HS-5 (cell line): ENCODE measurements at places on chromosomes 2 and 18.

DNA sequence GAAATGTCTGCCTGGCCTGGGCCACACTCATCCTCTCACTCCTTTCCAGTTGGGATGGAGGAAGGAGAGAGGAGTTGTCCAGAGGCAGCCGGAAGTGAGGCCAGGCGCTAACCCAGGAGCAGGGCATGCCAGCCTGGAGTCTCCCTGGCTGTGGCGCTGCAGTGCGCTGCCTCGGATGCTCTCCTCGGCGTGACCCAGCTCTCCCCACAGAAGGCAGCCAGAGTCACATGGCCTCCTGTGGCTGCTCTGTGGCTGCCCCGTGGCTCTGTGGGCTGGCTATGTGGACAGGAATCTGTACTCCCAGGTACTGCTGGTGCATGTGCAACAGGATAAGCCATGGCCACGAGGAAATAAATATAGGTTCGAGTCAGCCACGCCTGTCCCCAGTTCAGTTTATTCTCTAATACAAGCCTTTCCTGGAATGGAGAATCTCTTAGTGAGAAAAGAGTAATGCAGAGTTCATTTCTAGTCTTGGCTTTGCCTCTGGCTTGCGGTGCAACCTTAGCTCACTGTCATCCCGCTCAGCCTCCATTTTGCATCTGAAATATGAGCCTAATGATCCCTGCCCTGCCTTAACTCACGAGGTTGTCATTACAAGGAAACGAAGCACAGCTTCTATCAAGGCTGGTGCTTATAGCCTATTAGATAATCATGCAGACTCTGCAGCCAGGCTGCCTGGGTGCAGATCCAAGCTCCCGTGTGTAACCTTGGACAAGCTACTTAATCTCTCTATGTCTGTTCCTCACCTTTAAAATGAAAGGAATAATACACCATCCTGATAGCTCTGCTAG is 106.3 kb downstream of the ANTXR1 start:
- DNase-seq: no peak

DNA sequence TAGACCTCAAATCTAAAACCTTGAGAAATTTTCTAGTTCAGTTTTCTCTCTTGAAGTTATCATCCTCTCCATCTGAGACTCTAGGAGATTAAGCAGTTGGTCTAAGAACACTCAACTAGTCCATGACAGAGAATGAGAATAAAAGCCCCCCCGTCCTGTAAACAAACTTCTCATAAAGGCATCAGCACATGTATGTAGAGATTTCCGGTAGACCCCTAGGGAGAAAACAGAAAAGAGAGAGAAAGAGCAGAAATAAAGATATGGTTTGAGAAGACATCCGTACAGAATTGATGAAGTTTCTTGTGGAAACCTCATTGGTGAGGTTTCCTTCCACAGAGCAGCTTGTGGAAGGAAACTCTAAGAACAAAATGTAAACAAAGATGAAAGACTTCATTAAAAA is 3.2 kb upstream of the GPR155 start:
- DNase-seq: no peak

DNA sequence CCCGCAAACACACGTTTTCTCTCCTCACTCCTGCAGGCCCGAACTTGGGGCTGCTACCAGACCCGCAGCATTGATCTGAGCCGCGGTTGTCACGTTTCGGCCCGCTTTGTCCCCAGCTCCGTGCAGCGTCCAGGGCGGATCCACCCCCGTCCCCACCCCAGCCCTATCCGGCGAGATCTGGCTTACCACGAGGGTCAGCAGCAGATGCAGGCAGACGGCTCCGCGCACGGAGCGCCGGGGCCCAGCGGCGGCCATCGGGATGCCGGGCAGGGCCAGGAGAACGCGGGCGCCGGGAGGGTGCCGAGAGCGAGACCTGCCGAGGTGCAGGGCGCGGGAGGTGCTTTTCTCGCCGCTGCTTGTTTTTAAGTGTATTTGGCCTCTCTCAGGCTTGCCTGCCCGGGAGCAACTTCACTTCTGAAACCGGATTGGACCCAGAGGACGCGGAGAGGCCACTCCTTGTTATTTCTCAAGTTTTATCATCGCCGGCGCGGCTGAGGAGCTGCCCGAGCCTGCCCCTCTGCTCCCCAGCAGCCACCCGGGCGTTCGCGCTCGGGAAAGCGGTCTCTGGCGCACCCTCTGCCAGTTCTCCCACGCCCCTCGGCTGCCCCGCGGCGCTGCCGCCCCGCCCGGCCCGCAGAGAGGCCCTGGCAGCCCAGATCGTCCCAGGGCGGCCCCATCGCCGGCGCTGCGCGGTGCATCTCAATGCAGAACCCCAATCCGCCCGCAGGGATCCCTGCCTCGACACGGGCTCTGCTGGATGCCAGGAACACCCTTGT is at the start of gene DSC3:
Gene DSC3 (minus strand): TSS at position 337 of the 776 bp plus-strand sequence. CDS start 82 bp downstream, at position 255.
- DNase-seq: no peak

- DNase-seq: no peak
Observed at GRCh38 chr18:77086656-77087392, 45.8 kb downstream of the MBP start.

- DNase-seq: no peak
Observed at GRCh38 chr2:167784084-167784425, 463.3 kb downstream of the STK39 start.

DNA sequence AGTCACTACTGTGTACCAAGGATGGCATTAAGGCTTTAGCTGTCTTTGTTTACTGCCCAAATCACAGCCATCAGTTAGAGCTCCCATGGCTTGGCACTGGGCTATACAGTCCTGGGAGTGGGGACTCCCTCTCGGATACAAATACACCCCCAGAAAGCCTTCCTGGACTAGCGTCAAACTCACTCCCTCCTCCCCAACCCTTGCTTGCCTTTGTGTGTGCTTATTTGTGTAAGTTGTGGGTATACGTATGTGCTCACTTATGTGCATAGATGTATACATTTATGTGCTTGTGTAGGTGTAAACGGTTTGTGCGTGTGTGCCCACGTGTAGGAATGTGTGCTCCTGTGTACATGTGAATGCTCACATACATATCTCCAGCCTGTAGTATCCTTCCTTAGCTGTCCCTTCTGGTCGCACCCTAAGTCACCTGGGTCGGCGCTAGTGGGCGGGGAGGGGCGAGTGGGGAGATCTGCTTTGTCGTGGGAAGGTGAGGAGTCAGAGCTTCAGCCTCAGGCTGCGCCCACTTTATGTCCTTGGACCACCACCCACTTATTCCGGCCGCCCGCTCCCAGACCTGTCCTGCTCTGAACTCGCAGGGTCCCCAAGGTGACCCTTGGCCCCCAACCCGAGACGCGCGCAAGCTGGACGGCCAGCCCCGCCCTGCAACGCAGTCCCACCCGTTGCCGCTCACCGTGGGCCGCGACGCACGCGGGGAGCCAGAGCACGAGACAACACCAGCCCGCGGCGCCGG is 461 bp downstream of the PRADC1 start:
- no peak for DNase-seq

DNA sequence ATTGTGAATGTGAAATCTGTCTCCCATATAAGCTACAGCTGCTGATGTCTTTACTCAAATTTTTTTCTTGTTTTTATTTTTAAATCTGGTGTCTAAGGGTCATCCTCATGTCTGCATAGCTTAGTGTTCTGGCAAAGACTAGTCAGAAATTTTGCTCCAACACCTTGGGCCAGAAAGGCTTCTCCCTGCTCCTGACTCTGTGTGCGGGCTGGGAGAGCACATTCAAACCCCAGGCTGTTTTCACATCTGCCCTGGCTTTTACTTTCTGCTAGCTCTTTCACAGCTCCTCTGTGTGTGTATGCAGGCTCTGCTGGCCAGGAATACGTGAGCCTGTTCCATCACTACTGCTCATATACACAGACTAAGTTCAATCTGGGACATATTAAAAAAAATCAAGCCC is 102.9 kb upstream of the RIOK3 start:
- no peak for DNase-seq

DNA sequence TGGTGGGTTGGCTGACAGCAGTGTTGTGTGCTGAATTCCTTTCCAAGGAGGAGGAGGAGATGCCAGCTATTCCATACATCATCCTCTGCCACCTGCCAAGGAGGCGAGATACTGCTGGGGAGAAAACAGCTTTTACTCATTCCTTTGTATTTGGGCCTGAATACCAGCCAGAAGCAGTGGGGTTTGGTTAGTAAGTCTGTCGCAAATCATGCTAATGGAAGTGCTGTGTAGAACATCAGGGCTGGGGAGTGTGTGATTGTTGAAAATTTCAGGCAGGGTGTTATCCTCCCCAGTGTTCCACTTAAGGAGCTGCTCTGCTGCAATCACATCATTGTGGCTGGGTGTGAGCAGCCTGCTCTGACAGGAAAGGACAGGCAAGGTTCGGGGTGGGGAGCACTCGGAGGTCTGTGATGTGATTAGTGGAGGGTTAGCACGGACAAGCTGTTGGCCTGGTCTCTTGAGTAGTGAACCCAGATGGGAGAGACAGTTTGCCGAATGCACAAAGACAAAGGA is 128.2 kb upstream of the DLX2 start:
- DNase-seq: no peak

GRCh38 chr2:190327867-190328572 is 8.4 kb upstream of the HIBCH start:
- no peak for DNase-seq

GRCh38 chr18:56246916-56247315 is 391.5 kb downstream of the TXNL1 start:
- no peak for DNase-seq

- no peak for DNase-seq
Observed at GRCh38 chr2:98535971-98536677, 72.2 kb downstream of the COA5 start.

- DNase-seq: peak; percentile 20
Observed at GRCh38 chr2:225494100-225494459, 94.6 kb downstream of the NYAP2 start.

GRCh38 chr2:187655001-187655400 is 100.8 kb upstream of the TFPI start:
- no peak for DNase-seq

DNA sequence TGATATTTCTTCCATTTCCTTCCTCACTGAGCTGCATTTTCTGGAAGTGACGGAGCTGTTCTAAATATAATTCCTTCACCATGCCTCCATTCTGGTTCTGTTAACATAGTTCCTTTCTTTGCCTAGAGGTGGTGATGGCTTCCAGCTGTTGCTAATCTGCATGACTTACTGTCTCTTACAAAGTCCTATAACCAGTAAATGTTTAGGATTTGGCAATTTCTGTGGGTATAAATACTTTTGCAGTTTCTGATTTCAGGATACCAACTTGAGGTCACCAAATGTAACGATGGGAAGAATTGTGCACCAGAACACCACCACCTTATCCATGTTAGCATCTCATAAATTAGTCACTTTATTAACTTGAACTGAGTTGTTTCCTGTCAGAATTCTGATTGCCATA is 101.7 kb upstream of the FN1 start:
- DNase-seq: no peak

DNA sequence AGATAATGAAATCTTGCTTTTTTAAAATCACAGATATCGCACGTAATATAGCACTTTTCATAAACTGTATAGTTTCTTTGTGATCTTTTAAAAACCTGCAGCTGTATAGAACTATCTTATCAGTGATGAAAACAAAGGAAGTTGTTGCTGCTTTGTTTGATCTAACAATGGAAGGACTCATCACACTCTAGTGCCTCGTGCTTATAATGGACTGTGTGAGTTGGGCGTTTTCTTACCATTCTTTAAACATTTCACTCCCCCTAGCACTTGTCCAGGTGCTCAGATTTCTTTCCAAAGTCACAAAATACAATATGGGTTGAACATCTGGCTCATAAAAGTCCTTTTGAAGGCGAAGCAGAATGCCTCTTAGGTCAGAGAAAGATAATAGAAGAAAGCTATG is 94.8 kb upstream of the SPATS2L start:
- DNase-seq: no peak

DNA sequence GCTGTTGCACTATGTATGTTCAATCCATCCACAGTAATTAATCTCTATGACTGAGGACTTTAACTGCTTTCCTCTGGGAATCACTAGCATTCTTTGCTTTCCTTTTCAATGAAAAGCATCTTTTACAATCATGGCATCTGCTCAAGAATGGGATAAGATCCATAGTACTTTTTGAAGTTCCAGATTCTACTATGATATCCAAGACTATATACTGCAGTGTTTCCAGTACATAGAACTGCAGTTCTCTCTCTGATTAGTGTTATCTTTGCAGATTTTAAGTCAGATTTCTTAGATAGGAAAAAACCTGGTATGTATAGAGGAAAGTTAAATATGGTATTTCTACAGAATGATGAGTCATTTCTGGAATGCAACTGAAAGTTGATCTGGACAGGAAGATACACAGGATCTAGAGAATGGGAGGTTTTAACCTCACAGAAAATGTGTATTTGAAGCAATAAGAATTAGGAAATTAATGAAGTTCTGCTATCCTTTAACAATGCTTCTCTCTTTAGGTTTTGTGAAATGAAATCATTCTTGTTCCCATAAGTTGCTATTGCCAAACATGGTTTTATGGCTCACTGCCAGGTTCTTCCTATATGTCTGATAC is 670.7 kb downstream of the ERBB4 start:
- peak; percentile 85 for DNase-seq

- DNase-seq: no peak
Observed at GRCh38 chr2:178111743-178112142, 494 bp upstream of the RBM45 start.

DNA sequence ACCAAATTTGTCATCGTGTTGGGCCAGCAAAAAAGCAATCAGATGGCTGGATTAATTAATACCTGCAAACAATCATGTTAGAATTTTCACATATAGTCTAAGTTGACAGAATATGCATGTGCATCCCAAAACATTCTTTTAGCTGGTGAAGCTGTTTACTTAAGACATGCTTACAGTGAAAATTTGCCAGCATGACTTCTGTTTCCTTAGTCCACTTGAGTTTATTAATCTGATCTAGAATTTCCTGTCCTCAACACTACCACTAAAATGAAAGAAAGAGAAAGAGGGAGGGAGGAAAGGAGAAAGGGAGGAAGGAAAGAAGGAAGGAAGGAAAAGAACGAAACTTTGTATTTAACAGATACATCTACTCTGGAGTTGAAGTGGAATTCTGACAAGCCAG is 2109.9 kb upstream of the PIK3C3 start:
- DNase-seq: no peak

DNA sequence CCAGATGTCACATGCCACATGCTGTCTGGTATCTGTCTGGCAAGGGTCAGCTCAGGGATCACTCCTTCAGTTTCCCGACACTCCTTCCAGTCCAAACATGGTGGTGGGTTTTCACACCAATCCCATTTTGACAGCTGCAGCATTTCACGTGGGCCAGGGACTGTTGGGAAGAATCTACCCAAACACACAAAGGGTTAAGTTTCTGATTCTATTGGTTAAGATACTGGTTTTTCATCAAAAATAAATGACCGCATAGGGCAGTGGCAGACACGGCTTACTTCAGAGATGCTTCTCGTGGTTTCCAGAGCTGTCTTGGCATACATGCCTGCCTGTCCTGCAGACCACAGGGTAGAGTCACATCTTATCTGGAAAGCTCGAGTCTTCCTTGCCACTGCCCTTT is 79.7 kb downstream of the PSMG2 start:
- DNase-seq: no peak
